ENCODE measurements at places on chromosomes 6 and 20.

DNA sequence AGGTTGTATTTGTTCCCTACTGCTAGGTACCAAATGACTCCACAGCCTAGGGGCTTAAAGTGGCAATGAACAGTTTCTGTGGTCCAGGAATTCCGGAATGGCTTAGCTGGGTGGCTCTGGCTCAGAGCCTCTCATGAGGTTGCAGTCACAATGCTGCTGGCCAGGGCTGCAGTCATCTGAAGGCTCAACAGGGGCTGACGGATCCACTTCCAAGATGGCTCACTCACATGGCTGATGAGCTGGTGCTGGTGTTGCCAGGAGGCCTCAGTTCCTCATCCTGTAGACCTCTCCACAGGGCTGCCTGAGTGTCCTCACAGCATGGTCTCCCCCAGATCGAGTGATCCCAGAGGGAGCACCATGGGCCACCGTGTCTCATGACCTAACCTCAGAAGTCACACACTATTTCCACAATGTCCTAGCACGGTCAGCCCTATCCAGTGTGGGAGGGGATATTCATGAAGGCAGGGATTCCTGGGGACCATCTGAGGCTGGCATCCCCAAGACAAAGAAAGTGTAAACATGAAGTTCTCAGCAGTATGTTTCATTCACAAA is 19.0 kb upstream of the BPI start:
- no peak for DNase-seq

DNA sequence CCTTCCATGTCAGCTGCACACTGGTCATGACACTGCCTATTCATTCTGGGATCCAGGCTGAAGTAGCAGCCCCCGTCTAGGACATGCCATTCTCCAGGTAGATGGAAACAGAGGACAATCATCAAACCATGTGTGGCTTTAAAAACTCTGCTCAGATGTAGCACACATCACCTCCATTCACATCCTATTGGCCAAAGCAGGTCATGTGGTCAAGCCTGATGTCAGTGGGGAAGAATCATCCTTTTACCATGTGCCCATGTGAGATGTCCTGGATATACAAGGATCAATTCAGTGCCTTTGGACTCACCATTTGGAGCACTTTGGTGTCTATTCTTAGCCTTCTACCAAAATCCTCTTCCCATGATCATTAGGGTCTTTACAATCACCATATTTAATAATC is 99.5 kb downstream of the CDC5L start:
- DNase-seq: no peak

- no peak for DNase-seq
Observed at GRCh38 chr6:154457881-154458284, 52.6 kb downstream of the CNKSR3 start.

DNA sequence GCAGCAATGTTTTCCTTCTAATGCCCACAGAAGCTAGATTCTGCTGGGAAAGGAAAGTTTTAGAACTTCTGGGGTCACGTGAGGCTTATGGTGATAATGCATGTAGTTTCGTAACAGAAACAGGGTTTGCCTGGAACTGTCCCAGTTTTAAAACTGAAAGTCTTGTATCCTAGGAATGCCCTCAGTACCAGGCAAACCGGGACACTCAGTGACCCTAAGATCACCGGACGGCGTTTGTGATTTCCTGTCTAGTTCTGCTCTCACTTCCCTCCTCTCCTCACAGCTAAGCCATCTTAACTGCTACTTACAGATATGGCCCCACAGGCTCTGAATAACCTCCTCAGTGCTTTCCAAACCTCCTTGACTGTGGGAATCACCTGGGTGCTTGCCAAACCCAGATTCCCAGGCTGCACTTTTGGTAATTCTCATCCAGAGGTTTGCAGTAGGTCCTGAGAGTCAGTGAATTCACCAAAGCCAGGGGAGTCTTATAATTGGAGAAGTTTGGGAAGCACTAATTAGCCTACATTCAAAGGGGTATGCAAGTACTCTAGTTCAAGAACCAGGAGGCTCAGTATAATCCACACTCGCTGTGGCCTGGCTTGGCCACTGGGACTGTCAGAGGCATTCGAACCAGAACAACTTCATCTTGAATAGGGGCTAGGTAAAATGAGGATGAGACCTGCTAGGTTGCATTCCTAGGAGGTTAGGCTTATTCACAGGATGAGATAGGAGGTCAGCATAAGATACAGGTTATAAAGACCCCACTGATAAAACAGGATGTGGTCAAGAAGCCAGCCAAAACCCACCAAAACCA is 231.6 kb upstream of the MYLIP start:
- no peak for DNase-seq

DNA sequence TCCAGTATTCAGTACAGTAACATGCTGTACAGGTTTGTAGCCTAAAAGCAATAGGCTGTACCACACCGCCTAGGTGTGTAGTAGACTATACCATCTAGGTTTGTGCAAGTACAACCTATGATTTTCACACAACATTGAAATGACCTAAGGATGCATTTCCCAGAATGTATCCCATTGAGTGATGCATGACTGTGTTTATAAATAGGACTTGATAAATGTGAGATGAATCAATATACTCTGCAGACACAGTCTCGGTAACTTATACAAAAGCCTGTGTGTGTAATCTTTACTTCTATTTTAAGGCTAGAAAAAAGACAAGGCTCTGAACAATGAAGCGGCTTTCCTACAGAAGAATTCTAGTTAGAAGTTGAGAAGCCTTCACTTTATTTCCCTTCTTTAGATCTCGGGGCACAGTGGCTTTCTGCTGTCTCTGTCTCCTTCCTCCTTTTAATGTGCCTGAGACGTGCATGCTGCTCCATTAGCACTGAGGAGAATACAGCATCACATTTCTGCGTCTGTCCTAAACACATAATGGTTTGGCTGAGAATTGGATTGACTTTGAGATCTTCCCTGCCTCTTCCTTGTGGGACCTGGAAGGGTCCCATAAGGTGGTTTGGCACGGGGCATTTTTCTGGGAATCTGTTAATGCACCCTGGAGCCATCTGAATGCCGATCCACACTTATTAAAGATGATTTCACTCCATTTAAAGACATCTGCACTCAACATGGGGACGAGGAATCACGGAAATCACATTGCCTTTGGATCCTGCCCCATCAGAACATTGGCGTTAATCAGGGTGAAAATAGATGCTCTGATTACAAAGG is 112.5 kb downstream of the SCML4 start:
- DNase-seq: no peak

- DNase-seq: no peak
Observed at GRCh38 chr20:2114990-2115681, 13.5 kb downstream of the STK35 start.

- no peak for DNase-seq
Observed at GRCh38 chr6:52675372-52675771, 4.5 kb downstream of the TMEM14A start.

- no peak for DNase-seq
Observed at GRCh38 chr6:29451471-29452193, 5.2 kb downstream of the OR11A1 start.

DNA sequence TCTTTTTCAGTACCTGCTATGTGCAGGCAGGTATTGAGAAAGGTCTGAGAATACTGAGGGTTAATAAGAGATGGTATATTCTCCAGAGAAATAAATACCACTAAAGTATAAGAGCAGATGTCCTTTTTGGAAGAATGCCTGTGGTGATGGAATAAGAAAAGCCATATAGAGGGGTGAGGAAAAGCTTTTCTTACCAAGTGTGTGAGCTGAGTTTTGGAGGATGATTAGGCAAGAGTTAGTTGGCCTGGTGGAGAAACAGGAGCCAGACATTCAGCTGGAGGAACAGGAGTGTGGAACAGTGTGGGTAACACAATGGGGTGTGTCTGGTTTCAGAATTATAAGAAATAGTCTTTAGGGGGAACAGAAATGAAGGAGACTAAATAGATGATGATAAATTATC is 19.9 kb downstream of the ZNF451 start:
- no peak for DNase-seq

- no peak for DNase-seq
Observed at GRCh38 chr20:8807480-8808201, 261.2 kb upstream of the PLCB4 start.

Measured in stimulated activated CD8-positive, alpha-beta memory T cell treated with anti-CD3 and anti-CD28 coated beads, Interleukin-7, amount 100 ng/mL, for 4 hours (primary cell).